Natural killer cell (primary cell): ENCODE measurements at places on chromosomes 7 and 10. TPM values are rescaled to one million over a fixed set of nuclear protein-coding genes. Genes with fewer than 3 reads are reported as not detected.

DNA sequence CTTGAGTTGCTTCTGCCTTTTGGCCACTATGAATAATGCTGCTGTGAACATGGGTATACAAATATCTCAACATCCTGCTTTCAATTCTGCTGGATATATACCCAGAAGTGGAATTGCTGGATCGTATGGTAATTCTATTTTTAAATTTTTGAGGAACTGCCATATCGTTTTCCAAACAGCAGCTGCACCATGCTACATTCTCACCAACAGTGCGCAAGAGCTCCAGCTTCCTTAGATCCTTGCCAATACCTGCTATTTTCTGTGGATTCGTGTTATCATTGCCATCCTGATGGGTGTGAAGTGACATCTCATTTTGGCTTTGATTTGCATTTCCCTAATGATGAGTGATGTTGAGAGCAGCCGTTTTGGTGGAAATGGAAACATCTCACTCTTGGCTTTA is 26.7 kb downstream of the FRMD4A start:
- DNase-seq: no peak

DNA sequence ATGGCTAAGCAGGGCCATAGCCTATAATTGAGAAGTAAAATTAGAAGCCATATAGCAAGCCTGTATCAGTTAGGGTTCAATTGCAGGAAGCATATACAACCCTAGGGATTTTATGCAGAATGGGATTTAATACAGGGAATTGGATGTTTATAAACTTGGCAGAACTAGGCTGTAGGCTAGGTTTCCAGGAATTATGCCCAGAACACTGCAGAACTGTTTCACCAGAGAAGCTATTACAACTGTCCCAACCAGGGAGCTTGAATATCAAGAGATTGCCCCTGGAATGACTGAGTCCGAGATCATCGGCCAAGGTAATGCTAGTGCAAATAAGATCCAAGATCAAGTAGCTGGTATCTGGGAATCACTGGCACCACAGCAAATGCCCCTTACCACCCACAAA is 64.0 kb downstream of the PRR15 start:
- DNase-seq: no peak

- DNase-seq: no peak
Measured at GRCh38 chr7:92799446-92800211, 36.7 kb downstream of the CDK6 start.

DNA sequence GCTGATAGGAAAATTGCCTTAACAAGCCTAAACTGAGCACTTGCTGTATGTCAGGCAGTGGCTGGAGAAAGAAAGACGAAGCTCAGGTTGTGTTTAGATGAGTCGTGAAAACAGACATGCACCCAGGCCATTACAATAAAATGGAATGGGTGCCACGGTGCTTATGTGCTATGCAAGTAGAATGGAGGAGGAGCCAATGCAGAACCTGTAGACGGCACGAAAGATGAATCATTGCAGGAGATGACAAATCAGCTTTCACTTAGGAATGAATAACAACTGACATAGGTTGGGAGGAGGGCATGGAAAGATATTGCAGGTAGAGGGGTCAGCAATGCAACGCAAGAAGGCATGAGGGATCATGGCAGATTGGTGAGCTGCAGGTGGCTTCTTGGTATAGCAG is 61.2 kb upstream of the ARHGAP21 start:
- no peak for DNase-seq

GRCh38 chr10:110535958-110536891 is 31.3 kb upstream of the SMC3 start:
- DNase-seq: peak; percentile 69

GRIFIN gene
- not detected for total RNA-seq

TMEM176A gene
- total RNA-seq: not detected

DNA sequence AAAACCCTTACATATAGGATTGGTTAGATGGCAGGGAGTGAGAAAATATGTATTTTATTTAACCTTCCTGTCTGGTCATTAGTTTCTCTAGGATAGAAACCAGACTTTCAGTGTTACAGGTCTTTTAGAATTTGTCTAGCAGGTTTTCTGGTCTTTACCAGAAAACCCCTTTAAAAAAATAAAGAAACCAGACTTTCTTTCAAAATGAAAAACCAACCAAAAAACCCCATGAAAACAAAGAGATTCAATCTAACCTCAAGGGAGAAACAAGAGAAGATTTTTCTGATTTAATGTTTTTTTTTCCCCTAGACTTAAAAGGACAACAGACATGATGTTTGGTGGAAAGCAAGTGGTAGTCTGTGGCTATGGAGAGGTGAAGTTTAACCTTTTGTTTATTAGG is 28.7 kb upstream of the STRIP2 start:
- DNase-seq: no peak

RBM17 gene
- total RNA-seq: 120 TPM

PLA2G12B gene
- not detected for total RNA-seq

GRCh38 chr10:11677480-11677879 is 64.7 kb upstream of the ECHDC3 start:
- no peak for DNase-seq

DNA sequence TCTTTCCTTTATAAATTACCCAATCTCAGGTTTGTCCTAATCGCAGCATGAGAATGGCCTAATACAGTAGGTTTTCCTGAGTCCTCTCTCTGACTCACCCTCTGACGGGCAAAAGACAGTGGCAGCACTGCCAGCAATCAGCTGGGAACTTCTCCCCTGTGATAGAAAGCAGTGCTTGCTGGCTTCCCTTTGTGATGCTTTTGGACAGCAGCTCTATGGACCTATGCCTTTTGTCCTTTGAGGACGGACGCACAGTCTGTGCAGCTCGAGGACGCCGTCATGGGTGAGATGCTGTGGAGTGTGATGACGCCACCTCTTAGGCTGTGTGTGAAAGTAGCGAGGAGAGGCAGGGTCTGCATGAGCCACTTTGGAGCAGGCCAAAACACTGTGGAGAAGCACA is 68.8 kb downstream of the KIAA1217 start:
- DNase-seq: no peak

DNA sequence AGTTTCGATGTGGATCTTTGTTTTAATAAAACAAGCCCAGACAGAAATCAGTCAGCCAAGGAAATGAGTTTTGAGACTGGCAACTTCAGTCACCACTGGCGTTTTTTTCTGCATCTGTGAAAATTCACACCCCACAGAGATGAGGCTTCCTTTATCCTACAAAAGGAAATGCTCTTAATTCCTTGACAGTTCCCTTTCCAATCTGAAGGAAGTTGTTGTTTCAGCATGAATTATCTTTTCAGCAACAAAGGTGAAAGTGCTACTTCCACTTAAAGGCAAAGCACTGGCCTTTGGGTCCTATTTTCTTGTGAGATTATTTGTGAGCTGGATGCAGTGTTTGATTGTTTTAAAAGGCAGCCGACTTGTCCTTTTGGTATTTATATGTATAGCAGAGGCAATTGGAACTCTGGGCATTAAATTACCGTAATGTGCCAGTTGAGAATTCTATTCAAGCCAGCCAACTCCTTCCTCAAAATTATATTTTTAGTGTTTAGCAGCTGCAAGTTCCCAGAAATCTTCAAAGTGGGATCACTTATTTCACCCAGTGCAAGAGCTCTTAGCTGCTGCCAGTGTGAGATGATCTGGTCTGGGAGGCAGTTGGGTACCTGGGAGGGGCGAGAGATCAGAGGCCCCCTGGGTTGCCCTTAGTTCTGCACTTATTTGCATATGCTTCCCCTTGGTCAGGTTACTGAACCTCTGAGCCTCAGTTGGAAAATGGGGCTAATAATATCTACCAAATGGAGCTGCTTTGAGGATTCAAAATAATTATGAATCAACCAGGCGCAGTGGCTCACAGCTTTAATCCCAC is 427.1 kb downstream of the GALNT17 start:
- no peak for DNase-seq

DNA sequence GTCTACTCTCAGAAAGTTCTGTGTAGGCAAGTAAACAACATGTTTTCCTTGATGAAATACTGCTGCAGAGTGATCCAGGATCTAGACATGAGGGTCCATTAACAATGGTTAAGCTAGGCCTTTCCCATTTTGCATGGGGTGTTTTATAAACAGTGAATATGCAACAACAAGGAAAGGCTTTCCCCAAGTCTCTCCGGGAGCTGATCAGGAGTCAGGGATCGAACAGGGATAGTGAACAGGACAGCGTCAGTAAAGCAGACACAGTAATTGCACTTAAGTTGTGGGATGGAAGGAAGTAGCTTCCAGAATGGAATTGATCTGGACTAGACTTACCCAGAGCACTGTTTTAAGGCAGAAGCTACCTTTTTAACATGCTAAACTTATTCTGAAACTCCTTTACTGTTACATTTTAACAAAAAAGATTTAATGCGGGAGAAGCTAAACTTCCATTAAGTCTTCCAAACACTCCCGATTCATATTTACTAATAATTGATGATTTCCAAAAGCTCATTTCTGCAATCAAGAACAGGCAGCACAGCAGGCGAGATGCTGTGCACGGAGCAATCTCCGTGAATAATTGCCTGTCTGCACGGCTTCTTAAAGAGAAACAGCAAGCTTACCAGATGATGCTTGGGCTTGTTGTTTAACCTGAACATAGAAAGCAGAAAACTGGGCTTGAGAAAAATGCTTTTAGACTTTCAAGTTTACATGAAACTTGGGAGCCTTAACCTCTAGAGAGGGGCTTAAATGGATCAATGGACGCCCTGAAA is 50.3 kb upstream of the DOCK1 start:
- no peak for DNase-seq

GRCh38 chr10:131667047-131667446 is 233.8 kb upstream of the PPP2R2D start:
- no peak for DNase-seq

DNA sequence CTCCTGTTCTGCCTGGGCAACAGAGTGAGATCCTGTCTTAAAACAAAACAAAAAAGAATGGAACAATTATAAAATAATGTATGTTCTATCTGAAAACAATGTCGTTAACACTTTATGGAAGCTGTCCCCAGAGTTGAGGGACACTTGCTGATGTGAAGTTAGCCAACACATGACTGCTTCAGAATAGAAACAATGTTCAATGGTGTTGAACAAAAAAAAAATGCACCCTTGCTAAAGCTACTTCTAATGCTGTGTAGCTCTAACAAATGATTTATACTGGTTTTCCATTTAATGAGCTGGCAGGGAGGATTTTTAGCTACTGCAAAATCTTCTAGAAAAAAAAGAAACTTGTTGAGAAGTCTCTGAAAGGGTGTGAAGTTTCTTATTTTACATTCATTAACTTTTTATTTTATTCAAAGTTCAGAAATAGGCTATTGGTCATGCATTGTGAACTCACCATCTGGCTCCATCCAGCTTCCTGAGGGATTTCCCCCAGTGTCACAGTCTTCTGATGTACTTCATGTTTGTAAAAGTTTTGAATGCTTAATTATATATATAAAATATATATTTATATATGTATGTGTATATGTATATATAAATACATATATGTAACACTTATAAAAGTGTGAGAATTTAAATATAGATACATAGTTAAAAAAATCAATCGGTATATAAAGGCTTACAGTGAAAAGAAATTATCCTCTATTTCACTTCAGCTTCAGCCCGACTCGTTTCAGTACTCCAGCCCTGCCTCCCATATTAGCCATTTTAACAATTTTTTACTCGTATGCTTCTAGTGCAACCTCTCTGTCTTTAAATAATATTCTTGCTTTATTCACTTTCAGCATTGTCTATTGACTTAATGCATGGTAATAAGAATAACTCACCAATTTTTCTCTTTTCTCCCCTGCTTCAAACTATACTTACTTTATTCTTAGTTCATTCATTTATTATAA is 35.0 kb downstream of the HDAC9 start:
- no peak for DNase-seq

GRCh38 chr7:122651451-122651850 is 47.5 kb downstream of the RNF133 start:
- no peak for DNase-seq

GRCh38 chr7:17580141-17580540 is 281.7 kb downstream of the AHR start:
- DNase-seq: no peak

DNA sequence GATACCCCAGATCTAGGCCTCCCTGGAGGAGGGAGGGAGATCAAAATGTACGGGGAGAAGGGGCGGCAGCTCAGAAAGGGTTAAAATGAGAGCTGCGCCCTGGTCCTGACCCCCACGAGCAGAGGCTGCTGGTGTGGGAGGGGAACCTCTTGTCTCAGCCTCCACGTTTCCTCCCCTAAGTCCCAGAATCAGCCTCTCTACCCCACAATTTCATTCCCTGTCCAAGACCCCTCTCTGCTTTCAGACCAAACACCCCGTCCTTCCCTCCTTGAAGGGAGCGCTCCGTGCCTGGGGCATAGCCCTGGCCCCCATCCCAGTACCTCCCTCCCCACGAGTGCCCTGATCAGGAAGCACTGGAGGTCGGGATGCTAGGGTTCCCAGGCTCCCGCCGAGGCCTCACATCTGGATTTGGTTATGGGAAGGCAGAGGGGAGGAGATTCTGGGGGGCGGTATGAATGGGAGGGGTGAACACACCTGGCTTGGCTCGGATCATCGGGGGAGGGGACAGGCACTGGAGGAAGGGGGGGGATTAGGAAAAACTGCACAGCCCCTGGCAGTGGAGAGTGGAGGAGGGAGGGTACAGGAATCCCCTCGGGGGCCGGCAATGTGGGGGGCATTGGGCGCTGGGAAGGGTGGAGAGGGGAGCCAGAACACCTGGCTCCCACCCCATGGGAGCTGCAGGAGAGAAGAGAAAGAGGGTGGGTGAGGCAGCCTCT is 2.7 kb downstream of the EPHB4 start:
- no peak for DNase-seq

PLXDC2 gene
- 22.9 TPM for total RNA-seq

DNA sequence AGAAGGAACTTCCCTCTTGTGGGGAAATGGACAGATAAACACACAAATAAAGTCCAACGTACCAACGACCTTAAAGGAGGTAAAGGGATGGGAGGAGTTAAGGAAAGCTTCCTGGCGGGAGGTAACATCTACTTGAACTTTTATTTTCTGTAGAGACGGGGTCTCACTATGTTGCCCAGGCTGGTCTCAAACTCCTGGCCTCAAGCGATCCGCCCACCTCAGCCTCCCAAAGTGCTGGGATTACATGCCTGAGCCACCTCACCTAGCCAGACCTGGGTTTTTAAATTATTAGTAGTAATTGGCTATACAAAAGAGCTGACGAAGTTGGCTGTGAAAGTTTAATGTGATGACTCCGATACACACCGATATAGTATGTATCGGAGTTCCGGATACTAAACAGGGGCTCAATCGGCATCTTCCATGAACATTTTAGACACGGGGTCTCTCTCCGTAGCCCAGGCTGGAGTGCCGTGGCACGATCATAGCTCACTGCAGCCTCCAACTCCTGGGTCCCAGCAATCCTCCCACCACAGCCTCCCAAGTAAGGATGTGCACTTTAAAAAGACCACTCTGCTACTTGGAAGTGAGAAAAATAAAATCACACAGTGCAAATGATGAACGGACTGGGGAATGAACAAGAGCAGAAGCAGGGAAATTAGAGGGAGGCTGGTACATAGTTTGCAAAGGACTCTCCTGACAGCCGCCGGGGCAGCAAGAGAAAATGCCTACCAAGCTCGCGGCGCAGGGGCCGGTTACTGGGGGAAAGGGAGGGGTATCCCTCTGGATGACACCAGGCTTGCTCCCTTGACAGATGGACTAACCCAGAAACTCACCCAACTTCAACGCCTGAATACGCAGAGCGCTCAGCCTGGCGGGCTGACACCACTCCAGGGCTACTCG is 1.0 kb downstream of the BCL7B start:
- no peak for DNase-seq

- no peak for DNase-seq
Measured at GRCh38 chr7:31633894-31634494, 53.0 kb upstream of the PPP1R17 start.

GRCh38 chr7:150997075-150997511 is 6.3 kb downstream of the NOS3 start:
- no peak for DNase-seq
